LNCaP clone FGC (cell line): ENCODE measurements at places on chromosomes 12 and 14.

- peak; percentile 27 for DNase-seq
Observed at GRCh38 chr12:98532687-98533304, 17.4 kb downstream of the TMPO start.

- DNase-seq: no peak
Observed at GRCh38 chr12:93663006-93663728, 14.0 kb upstream of the CRADD start.

GRCh38 chr12:27467641-27468040 lies 21.1 kb downstream of the SMCO2 start:
- DNase-seq: no peak

- no peak for DNase-seq
Observed at GRCh38 chr14:77102154-77102553, 4.1 kb downstream of the CIPC start.

GRCh38 chr12:130520784-130521183 lies 183.1 kb downstream of the PIWIL1 start:
- no peak for DNase-seq

- no peak for DNase-seq
Observed at GRCh38 chr14:44960146-44960545, 1.6 kb downstream of the KLHL28 start.

GRCh38 chr14:44108601-44109000 lies 398.5 kb downstream of the FSCB start:
- no peak for DNase-seq

- DNase-seq: no peak
Observed at GRCh38 chr12:119699199-119699760, 31.3 kb downstream of the PRKAB1 start.

GRCh38 chr14:51360592-51360991 lies 120.5 kb downstream of the TMX1 start:
- no peak for DNase-seq
